ENCODE measurements at places on chromosomes 4 and X. TPM values are rescaled to one million over a fixed set of nuclear protein-coding genes. Genes with fewer than 3 reads are reported as not detected.

The FGF5 gene
- 2.0 TPM for total RNA-seq

The STAP1 gene
- total RNA-seq = not detected

The GC gene
- total RNA-seq = not detected

The H2BW2 gene
- total RNA-seq = not detected

The ADH1C gene
- total RNA-seq = 0.57 TPM

The CSAG1 gene
- 6.6 TPM for total RNA-seq

The ABLIM2 gene
- not detected for total RNA-seq

The NUP62CL gene
- total RNA-seq = not detected

The DDX53 gene
- 1.6 TPM for total RNA-seq

The SULT1E1 gene
- not detected for total RNA-seq

The MYOZ2 gene
- not detected for total RNA-seq

The IL1RAPL2 gene
- total RNA-seq = not detected

The SULT1B1 gene
- total RNA-seq = not detected

The IL21 gene
- total RNA-seq = not detected

The SPCS3 gene
- 55.2 TPM for total RNA-seq

The IRS4 gene
- not detected for total RNA-seq

The RS1 gene
- not detected for total RNA-seq

The UGT2A2 gene
- total RNA-seq = not detected

The TCEAL5 gene
- not detected for total RNA-seq
